ENCODE measurements at places on chromosomes 6 and 20.

DNA sequence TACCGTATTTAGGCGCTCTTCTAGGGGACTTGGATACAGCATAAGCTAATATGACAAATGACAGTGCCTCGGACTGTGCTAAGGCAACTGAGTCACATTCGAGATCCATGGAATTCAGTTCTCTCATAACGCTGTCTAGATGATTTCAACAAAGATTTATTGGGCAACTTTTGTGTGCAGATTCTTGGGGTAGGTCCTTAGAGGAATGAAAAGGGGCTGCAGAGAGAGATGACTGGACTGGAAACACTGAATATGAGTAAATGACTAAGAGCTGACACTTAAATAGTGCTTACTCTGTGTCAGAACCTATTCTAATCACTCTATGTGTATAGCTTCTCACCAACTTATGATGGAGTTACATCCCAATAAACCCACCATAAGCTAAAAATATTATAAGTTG, 36.4 kb upstream of the MARCKS start:
- DNase-seq = no peak

GRCh38 chr6:161366301-161366923, 92.6 kb upstream of the AGPAT4 start:
- DNase-seq = no peak

- no peak for DNase-seq
Measured at GRCh38 chr6:24614043-24614420, 32.0 kb downstream of the KIAA0319 start.

GRCh38 chr20:13110796-13111195, 102.0 kb downstream of the SPTLC3 start:
- no peak for DNase-seq

- DNase-seq = no peak
Measured at GRCh38 chr6:37620519-37620918, 77.2 kb downstream of the MDGA1 start.

- DNase-seq = no peak
Measured at GRCh38 chr6:63689421-63689820, 53.8 kb downstream of the PHF3 start.

DNA sequence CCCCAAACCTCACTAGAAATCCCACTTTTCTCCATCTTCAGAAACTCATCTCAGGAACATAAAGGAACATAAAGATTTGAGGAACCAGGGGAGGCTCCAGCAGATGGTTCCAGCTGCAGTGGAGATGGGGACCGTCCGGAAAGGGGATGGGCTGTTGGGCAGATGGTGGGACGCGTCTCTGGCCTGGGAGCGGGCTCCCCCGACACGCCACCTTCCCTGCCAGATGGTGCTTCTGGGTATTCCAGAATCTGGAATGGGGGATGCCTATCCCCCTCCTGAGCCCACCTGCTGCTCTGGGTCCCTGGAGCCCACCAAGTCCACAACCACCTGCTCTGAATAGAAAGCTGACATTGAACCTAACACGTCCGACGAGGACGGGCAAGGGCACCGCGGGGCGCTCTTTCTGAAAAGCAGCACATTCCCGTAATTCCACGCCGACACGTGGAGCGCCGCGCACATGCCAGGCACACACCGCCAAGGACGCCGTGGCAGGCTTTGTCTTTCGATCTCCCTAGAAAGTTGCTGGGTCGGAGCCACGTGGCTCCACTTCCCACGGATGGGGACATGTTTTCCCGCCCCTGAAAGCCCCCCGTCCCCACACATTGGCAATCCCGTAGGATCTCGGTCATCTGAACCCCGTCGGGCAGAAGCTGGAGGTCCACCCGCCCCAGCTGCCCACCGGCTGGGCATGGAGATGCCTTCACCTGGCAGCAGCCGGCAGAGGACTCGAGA, 27.3 kb downstream of the SLC2A4RG start:
- no peak for DNase-seq

All from urinary bladder (tissue), 4 donors.